Subcutaneous adipose tissue (tissue), 4 donors: ENCODE measurements at places on chromosomes 16 and 17. TPM values are rescaled to one million over a fixed set of nuclear protein-coding genes. Genes with fewer than 3 reads are reported as not detected.

Gene TEX19
- total RNA-seq, result not detected

Gene SDK2
- under 0.01 TPM for total RNA-seq

Gene MYOCD
- 1.1 TPM for total RNA-seq

Gene IL21R
- 0.51 TPM for total RNA-seq

Gene HBA2
- total RNA-seq, result 73.8 TPM

Gene CRYBA1
- not detected for total RNA-seq
